ENCODE measurements at places on chromosomes 11 and 22.

DNA sequence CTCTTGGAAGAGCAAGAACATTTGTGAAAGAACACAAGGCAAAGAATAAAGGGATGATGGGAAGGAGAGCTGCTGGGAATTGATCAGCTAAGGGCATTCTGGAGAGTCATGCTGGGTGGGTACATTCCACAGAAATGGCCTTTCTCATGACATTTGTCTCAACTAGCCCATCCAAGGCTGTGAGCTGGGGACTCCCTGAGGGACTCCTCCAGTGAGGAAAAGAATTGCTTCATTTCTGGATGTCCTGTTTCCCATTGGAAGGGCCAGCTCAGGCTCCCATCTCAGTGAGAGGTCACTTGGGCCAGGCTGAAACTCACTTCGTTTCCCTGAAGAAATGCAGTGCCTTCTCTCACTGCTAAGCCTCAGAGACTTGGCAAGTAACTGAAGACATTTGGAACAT, 106.8 kb downstream of the CD44 start:
- DNase-seq, result no peak

DNA sequence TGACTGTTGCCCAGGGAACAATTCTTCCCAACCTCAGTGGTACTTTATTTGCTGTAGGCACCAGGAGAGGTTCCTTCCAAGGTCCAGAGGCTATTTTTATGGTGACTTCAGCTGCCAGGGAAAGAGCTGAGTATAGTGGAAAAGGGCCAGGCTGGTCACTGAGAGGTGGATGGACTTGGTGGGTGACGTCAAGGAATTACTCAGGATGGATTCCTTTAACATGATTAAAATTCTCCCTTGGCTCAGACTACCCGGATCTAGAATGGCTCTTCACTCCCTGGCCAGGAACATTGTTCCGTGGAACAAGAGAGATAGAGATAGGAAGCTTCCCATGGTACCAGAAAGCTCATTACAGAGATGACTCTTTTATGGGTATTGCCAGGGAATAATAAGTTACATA, 8.7 kb upstream of the CALCA start:
- DNase-seq, result no peak

- DNase-seq, result no peak
Observed at GRCh38 chr11:61302550-61302949, 7.4 kb upstream of the VWCE start.

DNA sequence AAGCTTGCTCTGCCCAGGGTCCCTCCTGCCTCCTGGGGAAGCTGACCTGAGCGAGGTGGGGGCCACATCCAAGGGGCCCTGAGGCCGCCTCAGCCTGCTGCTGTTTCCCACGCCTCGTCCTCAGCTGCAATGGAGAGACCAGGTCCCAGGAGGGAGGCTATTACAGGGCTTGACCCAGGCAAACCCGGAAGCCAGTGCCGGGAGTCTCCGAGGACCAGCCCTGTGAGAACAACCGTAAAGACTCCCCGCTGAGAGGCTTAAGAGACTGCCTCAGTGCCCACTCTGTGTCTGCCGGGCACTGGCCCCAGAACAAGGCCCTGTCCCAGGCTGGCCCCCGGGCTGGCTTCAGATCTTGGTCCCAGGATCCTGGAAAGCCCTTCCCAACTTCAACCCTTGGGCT, 124.3 kb upstream of the FGF3 start:
- DNase-seq, result no peak

- no peak for DNase-seq
Observed at GRCh38 chr11:10941871-10942270, 84.0 kb upstream of the ZBED5 start.

- DNase-seq, result no peak
Observed at GRCh38 chr11:6828103-6828502, 17.4 kb upstream of the OR10A5 start.

- no peak for DNase-seq
Observed at GRCh38 chr11:6455070-6455469, 14.3 kb upstream of the HPX start.

DNA sequence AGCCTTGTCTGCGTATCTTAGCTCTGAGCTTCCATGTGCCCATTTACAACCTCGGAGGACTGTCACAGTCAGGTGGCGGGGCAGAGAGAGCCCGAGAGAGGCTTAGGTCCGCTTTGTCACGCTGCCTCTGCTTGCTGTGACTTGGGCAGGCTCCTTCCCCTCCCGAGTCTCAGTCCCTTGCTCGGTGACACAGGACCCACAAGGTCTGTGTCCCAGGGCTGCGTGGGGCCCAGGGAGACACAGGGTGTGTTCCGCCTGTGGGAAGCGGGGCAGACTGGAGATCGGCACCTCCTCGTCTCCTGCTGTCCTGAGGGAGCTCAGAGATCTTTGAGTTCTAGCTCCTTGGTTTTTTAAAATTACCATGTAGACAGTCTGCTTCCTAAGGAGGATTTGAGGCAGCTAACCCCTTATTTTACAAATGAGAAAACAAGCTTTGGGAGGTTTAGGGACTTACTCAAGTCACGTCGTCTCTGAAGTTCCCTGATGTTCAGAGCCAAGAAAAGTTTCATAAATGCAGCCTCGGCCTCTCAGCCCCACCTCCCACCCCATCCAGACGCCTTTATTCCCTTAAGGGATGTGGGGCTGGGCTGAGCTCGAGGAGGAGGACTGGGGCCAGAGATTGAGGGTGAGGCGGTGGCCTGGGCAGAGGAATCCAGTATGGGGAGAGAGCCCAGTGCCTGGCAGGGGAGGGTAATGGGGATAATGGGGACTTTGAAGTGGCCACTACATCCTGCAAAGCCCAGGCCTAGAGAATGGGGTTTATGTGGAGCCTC, 103.6 kb downstream of the NECTIN1 start:
- DNase-seq, result no peak

GRCh38 chr11:71070490-71071453, 181.6 kb downstream of the SHANK2 start:
- no peak for DNase-seq

DNA sequence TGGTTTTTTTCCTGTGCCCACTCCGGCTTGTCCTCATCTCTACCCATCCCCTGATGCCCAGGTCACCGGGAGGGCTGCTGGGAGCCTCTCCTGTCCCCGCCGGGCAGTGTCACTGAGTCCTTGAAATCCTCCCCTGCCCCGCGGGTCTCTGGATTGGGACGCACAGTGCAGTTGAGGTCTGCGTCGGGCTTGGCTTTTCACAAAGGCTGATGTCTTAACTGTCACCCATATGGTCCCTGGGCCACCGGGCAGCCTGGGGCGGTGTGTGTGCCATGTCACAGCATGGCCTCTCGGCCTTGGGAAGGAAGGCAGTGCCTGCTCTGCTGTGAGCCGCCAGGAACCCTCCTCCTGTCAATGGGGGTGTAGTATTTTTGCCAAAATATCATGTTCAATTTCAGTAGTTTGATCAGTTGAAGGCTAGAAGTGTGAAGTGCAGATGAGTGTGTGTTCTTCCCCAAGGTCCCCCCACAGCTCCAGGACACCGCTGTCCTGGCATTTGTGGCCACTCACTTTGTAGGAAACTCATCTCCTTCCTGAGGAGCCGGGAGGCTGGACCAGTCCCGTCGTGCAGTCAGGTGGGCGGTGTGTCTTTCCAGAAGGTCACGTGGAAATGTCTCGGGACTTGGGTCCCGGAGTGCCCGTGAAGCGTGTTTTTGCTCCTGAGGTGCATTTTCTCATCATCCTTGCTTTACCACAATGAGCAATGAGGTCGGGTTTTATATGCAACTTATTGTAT, 37.6 kb downstream of the CTTN start:
- DNase-seq, result no peak

GRCh38 chr11:117678658-117679406, 118.2 kb downstream of the DSCAML1 start:
- DNase-seq, result no peak

- DNase-seq, result no peak
Observed at GRCh38 chr11:122139595-122139866, 23.5 kb upstream of the BLID start.

- DNase-seq, result no peak
Observed at GRCh38 chr11:57276971-57277675, 40.1 kb upstream of the APLNR start.

DNA sequence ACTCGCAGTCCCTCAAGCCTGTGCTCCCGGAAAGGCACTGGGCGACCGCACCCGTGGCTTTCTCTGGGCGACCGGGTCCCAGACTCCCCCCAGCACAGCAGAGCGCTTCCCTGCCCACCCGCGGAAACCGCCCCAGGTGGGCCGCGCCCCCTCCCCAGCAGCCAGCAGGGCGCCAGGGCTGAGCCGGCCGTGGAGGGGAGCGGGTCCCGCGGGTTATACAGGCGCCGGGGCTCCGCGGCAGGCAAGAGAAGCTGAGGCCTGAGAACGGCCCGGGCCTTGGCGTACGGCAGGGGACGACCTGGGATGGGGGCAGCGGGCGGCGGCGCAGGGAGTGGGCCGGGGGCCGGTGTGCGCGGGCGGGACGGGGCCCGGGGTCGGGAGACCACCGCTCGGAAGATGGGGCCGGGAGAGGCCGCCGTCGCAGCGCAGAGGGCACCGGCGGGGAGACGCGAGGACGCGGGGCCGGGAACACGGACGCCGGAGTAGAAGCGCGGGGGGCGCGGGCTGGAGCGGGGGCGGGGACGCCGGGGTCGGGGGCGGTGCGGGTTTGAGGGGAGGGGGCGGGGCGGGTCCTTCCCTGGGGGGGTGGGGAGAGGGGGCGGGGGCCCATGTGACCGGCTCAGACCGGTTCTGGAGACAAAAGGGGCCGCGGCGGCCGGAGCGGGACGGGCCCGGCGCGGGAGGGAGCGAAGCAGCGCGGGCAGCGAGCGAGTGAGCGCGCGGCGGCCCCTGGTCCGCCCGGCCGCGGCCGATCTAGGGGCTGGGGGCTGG, at the start of gene MDK:
MDK (plus strand) TSS at position 622 of the 771 bp plus-strand sequence. CDS start 389 bp downstream, outside the sequence.
- no peak for DNase-seq

DNA sequence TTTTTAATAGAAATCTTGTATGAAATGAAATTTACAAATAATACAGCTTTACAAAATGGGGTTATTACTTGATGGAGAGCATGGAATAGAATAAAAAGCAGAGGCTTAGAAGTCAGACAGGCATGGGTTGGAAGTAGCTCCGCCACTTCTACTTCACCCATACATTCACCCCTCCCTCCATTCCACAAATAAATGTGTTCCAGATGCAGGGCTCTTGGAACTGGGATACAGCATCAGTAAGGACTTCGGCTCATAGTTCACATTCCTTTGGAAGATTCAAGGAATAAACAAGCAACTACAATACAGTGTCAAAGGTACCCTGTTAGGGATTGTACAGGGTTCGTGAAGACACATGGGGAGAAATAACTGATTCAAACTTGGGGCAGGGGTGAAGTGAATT, 156.8 kb downstream of the WNT11 start:
- DNase-seq, result no peak

DNA sequence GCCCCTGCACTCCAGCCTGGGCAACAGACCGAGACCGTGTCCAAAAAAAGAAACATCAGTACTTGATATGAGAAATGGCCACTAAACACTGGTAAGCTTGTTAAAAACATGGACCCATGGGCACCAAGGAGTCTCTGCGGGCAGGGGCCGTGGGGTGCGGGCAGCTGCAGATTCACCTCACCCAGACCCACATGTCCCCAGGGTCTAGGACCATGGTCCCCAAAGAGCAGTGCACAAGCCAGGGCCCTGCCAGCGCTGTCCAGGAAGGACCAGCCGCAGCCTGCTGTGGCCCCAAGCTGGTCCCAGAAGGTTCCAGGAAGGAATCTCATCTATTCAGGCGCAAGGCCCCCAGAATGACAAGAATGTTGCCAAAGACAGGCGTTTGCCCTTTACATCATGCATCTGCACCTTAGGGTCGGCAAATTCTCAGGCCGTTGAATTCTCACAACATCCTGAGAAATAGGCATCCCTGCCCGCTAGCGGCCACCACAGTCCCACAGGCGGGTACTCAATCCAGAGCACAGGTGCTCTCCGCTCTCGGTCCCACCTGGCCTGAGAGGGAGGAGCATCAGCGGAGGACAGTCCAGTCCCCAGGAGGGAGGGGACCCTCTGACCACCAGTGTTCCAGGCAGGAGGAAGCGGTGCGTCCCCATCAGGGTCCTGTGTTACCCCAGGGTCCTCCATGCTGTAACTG, 9.5 kb downstream of the YPEL1 start:
- no peak for DNase-seq

DNA sequence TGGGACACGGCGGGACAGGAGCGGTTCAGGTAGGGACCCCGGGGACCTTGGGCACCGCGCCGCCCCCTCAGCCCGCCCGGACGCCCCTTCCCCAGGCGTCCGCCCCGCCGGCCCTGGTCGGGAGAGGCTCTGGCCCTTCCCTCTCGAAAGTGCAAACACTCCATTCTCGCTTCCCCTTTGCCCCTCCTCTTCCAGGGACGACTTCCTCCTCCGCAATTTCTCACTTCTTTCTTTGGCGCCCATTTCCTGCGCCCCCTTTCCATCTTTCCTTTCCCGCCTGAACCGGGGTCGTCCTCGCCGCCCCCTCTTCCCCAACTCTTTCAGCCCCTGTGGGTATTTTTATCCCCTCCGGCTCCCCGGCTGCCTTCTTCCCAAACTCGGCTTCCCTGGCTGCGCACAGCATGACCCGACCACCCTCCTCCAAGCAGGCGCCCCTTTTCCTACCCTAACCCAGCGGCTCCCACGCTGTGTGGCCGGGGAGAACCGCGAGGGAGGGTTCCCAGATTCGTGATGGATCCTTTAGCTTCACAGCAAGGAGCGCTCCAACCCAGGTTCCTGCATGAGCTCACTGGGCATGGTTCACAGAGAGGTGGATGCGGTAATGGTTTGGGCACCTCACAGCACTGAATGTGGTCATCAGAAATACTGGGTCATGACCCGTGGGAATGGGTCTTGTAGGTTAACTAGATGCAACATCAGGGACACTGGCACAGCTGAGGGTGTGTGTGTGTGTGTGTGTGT, 689 bp downstream of the RAB39A start:
- no peak for DNase-seq

- DNase-seq, result no peak
Observed at GRCh38 chr11:59669611-59670009, 773 bp upstream of the PATL1 start.

DNA sequence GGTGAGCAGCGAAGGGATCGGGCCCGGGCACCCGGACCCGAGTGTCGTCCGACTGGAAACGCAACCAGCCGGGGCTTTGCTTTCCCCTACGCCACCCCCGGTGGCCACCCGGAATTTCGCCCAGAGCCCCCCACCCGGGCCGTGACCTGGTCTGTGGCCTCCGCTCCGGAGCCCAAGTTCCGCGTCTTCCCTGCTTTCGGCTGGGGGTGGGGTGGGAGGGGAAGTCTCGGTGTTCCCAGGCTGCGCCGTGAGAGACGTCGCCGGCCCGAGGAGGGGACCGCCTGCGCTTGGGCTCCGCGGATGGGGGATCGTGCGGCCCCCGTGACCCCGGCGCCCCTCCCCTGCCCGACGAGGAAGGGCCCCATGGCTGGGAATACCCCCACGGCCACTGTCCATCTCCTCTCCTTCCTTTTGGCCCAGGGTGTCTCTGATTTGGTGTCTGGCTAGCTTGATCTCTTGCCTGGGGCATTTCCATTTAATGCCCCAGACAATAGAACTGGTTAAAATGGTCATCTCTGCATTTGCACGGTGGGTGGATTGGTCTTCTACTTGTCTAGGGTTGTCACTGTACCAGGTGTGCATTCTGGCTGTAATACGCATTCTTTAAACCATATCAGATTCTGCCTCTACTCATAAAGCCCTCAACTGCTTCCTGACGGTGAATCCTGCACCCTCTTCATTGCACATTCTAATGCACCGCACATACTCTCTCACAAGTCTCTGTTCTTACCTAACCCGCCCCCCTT, 789 bp downstream of the SIK2 start:
- DNase-seq, result no peak
